ENCODE measurements at places on chromosomes 12 and 14.

DNA sequence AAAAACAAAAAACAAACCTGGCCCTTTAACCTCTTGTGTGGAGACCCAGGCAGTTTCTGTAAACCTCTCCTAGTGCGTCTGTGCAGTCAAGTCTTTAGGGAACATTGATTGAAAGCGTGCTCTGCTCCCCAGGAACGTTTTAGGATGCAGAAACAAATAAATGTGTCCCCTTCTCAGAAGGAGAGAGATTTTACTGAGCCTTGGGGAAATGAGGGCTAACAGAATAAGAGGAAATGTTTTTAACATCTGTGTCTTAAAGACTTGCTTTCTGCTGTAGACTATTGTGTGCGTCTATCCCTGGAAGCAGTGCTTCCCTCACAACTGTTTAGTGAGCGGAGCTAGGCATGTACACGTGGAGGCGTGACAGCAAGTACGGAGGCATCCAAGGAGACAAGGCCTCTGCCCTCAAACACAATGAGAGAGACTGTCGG lies 54.3 kb downstream of the TECPR2 start:
- DNase-seq: no peak

DNA sequence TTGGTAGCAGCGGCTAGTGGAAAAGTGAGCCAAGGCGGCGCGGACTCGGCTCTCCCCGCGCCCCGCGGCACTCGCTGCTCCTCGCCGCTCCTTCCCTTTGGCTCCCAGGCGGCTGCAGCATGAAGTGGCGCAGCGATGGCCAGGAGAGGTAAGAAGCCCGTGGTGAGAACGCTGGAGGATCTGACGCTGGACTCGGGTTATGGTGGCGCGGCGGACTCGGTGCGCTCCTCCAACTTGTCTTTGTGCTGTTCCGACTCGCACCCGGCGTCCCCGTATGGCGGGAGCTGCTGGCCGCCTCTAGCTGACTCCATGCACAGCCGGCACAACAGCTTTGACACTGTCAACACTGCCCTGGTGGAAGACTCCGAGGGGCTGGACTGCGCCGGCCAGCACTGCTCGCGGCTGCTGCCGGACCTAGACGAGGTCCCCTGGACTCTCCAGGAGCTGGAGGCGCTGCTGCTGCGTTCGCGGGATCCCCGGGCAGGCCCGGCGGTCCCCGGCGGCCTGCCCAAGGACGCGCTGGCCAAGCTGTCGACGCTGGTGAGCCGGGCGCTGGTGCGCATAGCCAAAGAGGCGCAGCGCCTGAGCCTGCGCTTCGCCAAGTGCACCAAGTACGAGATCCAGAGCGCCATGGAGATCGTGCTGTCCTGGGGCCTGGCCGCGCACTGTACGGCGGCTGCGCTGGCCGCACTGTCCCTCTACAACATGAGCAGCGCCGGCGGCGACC lies 225.6 kb upstream of the CRY1 start:
- no peak for DNase-seq

- no peak for DNase-seq
Measured at GRCh38 chr14:28651148-28651547, 115.4 kb upstream of the FOXG1 start.

DNA sequence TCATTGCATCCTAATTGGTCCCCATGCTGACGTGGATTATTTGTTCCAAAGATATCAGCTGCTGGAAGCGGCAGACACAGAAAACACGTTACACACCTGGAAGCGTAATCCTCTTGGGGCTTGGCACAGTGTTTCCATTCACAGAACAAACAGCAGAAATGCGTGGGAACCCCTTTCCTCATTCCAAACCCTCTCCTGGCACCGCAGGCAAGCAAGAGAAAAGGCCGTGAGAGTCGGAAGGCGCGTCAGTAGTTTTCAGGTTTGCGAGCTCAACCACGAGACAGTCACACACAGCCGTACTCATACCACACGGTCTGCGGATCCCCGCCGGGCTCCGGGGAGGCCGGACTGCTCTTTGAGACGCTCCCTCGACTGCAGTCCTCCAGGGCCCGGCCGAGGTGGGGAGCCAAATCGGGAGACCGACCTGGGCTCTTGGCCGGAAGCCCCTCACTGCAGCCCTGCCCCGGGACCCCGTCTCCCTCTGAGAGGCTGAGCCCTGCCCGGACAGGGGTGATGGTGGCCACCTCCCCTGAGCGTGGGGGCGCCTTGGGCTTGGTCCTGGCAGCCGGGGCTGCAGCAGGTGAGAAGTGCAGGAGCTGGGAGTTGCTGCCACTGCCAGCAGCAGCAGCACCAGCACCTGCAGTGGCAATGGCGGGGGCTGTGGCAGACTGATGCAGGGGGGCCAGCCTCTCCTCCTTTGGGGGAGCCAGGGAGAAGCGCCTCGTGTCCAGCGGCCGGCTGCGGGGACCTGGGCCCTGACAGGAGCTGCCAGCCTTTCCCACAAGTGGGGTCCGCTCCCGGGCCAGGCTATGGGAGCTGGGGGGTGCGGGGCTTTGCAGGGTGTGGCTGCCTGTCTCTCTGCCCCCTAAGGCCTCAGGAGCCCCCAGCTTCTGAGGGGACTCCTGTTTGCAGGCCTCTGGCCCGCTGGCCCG lies 28.1 kb upstream of the GPR68 start:
- no peak for DNase-seq

GRCh38 chr14:24135834-24136683 lies at the start of gene PSME1:
PSME1 (plus strand) TSS chr14:24136194; CDS start chr14:24136263, 69 bp downstream.
- DNase-seq: peak; percentile 69

DNA sequence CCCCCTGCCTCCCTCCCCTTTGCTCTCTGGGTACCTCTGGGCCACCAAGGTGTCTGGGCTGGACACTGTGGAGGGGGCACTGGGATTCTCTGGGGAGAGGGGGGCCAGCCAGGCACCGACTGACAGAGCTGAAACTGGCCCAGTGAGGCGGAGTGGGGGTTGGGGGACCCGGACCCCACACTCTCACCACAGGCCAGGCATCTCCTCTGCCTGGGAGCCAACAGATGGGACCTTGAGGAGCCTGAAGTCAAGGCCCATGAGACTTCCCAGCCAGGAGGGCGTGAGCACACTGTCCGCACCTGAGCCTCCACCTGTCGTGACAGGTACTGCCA lies 39.8 kb upstream of the PPP1R13B start:
- DNase-seq: no peak

- no peak for DNase-seq
Measured at GRCh38 chr12:116642683-116643082, 83.5 kb downstream of the MAP1LC3B2 start.

DNA sequence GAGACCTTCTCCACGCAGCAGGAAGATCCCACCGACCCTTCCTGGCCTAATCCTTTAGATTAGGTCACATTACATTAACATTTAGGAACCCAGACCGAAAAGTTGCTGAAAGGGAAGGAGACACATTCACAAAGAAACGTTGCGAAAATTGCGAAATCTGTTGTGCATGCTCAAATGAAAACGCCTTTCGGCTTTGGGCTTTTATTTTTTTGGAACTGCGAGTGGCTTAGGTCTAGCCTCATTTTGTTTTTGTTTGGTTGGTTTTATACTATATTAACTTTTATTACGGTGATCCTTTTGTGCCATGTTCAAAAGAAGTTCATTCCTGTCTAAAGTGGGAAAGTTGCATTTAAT lies 1.5 kb downstream of the MYF6 start:
- DNase-seq: no peak

- DNase-seq: no peak
Measured at GRCh38 chr14:67141146-67141900, 47.9 kb upstream of the GARIN2 start.

DNA sequence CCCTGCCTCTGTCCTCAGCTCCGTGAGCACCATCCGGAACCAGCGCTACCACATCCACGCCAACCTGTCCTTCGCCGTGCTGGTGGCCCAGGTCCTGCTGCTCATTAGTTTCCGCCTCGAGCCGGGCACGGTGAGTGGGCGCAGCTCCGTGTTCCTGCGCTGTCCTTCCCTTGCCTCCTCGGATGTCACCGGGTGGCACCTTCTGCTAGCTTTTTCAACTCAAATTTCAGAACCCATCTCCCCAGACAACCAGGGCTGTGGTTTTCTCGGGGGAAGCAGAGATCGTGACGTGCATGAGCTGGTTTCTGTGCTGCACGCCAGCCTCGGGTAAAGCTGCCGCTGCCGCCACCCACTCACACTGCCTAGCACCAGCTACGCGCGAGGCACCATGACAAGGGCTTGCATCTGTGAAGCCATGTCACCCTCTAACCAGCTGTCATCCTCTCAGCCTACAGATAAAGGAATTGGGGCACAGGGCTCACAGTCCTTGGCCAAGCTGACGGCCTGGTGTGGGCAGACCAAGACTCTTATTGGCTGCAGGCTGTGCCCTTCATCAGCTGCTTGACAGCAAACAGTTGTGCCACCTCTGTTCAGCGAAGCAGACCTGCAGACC lies 152.1 kb downstream of the ADGRD1 start:
- DNase-seq: no peak

GRCh38 chr12:116370886-116371580 lies 93.5 kb upstream of the MED13L start:
- no peak for DNase-seq

- no peak for DNase-seq
Measured at GRCh38 chr14:21191261-21191808, 35.5 kb upstream of the OR5AU1 start.

DNA sequence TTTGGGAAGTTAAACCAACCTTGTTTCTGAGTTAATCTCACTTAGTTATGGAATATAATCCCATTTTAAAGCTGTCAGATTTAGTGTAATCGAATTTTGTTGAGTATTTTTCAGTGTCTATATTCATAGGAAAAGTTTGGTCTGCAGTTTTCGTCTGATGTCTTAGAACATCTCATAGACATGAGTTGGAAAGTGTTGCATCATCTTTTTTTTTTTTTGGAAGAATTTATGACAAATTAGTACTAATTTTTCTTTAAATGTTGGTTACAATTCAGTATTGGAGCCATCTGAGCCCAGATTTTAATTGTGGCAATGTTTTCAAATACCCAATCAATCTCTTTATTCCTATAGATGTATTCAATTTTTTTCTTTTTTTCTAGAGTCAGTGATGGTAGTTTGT lies 27.9 kb downstream of the C12orf50 start:
- DNase-seq: no peak

DNA sequence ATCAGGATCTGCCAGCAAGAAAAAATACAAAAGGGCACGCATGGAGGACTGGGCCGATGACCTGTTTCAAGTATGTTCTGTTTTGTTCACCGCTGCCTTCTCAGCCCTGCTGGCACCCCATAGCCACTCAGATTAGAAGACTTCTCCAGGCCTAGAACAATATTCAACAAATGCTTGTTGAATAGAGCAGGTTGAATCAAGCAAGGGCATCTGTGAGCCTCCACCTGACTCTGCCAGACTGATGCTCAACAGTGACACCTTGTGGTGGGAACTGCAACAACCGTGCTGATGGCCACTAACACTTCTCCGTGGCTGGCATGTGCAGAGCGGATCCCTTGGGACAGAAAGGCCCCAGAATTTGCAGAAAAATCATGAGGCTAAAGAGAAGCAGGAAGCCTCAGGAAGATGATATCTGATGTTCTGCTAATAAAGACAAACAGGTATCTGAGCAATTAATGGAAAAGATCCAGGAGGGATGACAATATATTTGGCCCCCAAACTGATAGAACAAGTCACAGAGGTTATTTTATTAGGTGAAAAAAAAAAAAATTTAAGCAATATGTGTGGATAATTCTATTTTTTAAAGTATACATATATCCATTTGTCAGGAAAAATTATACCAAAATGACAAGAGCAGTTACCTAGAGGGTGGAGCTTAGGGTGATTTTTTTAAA lies 114.3 kb downstream of the KSR2 start:
- no peak for DNase-seq

DNA sequence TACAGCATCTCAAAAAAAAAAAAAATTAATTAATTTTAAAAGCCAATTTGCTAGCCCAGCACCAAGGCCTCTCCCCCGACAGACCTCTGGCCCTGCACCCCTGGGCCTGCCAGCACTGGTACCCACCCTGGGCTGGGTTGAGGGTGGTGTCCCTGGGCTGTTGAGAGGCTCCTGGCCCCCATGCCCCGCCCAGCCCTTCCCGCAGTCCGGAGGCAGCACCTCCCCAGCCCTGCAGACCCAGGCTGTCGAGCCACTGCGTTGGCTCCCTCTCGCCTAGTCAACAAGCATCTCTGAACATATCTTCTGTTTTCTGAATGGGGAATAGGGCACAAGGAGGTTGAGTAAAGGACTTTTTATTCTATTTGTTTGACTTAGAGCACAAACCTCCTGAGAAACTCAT lies 87.1 kb downstream of the FBXL14 start:
- no peak for DNase-seq

DNA sequence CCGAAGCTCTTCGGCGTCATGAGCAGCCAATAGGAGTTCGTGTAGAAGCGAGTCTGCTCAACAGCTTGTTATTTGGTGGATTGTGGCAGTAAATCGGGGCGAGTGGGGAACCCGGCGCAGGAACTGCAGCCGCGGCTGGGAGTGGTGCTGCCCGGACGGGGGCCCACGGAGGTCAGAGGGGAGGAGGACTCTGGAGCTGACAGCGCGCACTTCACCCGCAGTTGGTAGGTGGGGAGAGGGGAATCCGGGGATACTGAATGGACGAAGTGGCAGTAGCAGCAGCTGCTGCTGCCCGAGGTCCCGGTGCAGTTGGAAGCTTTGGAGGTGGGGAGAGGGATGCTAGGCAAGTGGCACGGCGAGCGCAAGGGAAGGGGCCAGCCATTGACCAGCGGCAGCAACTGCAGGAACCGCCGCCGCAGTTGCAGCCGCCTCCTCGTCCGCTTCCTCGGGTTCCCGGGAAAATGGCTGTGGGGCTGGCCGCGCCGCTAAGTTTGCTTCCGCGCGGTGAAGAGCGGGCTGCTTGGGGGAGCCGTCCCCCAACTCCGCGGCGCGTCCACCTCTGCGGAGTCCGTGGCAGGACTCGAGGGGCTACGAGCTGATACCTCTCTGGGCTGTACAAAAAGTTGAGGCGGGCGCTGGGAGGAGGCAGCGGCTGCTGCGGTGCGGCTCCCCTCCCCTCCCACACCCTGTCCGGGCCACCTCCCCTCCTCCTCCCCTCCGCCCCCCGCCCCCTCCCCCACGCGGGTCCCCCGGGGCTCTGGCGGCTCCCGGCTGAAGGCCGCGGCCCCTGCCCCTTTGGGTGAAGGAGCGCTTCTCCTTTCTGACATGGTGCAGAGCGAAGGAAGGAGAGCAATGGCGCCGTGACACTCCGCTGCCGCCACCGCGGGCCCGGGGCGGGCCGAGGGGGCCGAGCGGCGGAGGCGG lies at the start of gene ARID4A:
ARID4A (plus strand) TSS at position 79 of the 924 bp plus-strand sequence. CDS start 1,300 bp downstream, outside the sequence.
- DNase-seq: no peak

- DNase-seq: no peak
Measured at GRCh38 chr14:58873228-58873953, 235.6 kb downstream of the DACT1 start.

- peak; percentile 30 for DNase-seq
Measured at GRCh38 chr14:46490238-46490685, 161.3 kb downstream of the RPL10L start.

DNA sequence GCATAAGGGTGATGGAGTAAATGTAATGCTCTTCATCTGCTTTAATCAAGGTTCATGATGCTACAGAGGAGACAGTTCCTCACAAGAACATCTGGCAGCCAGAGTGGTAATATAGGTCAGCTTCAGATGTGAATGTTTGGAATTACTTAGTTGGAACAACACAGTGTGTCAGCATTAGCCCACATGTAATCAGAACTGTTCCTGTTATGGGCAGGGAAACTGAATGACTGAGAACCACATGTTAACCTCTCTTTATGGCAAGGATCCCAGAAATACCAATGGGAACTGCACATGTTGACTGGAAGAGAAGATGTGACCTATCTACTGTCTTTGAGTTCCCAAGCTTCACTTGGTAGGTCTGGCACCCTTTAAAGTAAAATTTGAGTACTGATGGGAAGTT lies 390.1 kb upstream of the PDE3A start:
- DNase-seq: no peak

GRCh38 chr12:67145692-67146091 lies 123.5 kb upstream of the CAND1 start:
- no peak for DNase-seq
